ENCODE measurements at places on chromosomes 1 and 21.

DNA sequence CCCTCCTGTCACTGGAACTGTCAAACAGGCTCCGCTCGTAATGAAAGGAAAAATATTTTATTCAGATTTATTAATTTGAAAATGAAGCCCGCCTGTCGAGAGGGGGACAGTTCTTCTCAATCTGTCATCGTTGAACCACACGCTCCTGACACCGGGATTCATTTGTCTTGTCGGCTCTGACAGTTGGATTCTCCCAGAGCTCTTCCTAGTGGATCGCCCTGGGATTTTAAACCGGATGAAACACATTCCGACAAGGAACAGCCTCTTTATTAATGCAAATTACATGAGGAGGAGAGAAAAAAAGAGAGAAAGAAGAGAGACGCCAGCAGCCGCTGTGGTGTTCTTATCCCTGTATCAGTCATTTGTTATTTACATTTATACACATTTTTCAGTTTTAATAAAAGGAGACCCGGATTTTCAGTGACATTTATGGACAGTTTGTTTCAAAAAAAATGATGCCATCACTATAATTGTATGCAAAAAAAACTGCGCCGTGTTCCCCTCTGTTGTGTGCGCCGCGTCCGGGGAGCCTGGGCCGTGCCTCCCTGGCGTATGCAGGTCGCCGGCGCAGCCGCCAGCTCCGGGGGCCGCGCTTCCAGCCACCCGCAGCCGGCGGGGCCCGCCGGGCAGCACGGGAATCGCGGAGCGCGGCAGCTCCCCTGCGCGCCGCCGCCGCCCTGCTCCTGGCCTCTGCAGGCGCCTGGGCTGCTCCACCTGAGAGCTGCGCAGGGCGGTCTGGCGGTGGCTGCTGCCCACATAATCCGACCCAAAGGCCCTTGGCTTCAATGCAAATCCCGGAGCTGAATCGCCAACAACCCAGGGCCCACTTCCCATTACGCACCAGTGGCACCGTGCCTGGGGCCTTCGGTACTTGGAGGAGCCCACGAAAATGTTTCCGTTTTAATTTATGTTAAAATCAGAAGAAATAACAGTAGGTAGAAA, 237.9 kb upstream of the PBX1 start:
- DNase-seq, result no peak

GRCh38 chr1:35557118-35557610, at the start of gene KIAA0319L:
Gene KIAA0319L (minus strand): TSS chr1:35557403. CDS start chr1:35554491, 2,912 bp downstream.
- no peak for DNase-seq

- DNase-seq, result no peak
Observed at GRCh38 chr1:219310181-219310728, 136.6 kb downstream of the LYPLAL1 start.

- DNase-seq, result no peak
Observed at GRCh38 chr1:164982545-164982944, 374.0 kb downstream of the LMX1A start.

GRCh38 chr1:93253516-93253915, 73.0 kb downstream of the CCDC18 start:
- DNase-seq, result no peak

DNA sequence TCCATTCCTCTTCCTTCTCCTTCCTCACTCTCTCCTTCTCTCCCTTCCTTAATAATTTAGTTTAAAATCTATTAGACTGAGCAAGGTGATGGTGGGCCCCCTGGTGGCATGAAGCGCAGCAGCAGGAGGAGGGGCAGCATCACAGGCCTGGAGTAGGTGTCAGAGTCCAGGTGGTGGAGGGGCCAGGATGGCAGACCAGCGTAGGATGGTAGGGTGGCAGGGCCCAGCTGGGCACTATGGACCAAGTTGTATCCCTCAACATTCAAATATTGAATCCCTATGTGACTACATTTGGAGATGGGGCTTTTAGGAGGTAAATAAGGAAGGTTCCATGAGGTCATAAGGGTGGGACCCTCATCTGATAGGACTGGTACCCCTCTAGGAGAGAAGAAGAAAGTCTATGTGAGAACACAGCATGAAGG, 61.0 kb downstream of the WDR4 start:
- peak; percentile 74 for DNase-seq

- no peak for DNase-seq
Observed at GRCh38 chr21:34987501-34988072, 61.5 kb downstream of the RUNX1 start.

GRCh38 chr1:211830055-211830327, 572 bp downstream of the LPGAT1 start:
- DNase-seq, result no peak

- DNase-seq, result no peak
Observed at GRCh38 chr1:1087351-1088028, 13.4 kb upstream of the RNF223 start.

DNA sequence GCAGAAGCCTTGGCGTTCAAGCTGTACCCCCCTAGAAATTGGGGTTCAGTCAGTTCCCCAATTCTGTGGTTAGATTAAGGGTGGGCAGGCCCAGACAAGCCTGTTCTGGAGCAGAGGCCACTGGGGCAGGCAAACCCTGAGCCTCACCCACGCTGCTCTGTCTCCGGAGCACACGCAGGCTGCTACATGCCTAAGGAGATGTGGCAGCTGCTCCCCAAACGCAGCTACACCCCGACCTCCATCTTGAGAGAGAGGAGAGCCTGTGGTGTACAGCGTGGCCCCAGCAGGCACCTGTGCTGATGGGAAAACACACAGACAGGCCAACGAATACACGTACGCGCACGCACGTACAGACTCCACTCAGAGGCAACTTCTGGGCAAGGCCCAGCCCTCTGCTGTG, 33.9 kb upstream of the GRHL3 start:
- no peak for DNase-seq

GRCh38 chr1:6098303-6099215, 52.9 kb downstream of the KCNAB2 start:
- no peak for DNase-seq

DNA sequence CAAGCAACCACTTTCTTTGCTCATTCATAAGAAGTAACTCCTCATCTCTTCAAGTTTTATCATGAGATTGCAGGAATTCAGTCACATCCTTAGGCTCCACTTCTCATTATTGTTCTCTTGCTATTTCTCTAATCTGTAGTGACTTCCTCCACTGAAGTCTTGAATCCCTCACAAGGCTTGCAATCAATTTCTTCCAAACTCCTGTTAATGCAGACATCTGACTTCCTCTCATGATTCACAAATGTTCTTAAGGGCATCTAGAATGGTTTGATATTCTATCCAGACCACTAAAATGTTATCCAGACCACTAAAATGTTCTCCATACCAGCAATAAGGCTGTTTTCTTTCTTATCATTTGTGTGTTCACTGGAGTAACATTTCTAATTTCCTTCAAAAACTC, 528.1 kb downstream of the DPYD start:
- no peak for DNase-seq

- no peak for DNase-seq
Observed at GRCh38 chr1:53114090-53114489, 28.3 kb downstream of the SLC1A7 start.

- DNase-seq, result no peak
Observed at GRCh38 chr1:163875927-163876320, 554.2 kb downstream of the NUF2 start.

DNA sequence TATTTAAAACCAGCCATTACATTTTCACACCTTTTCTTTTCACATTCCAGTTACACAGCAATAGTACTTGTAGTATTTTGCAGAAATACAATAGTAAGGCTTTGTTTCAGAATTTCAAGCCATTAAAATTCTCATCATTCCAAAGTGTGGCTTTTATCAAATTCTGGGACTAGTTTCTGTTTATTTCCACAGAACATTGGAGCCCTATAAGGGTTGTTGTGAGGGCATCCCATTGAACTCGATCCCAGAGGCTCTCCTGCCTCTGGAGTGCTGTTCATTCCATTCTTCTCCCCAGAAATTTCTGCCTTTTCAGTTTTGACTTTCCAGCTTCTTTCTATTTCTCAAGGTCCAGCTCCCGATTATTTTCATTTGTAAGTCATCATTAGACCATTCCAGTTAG, 645.5 kb downstream of the ADGRL2 start:
- DNase-seq, result no peak

DNA sequence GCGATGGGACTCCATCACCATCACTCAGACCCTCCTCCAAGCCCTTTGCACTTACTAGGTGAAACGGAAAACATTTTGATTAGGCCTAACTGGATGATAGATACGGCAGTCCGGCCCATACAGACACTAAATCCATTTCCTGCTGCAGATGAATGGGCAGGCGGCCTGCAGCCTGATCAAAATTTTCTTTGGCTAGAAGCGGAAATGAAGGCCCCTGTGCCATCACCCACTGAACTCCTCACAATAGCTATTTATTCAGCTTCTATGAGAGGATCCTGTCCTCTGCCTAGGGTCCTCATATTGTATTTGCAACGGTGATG, 200.5 kb downstream of the OMA1 start:
- DNase-seq, result no peak

DNA sequence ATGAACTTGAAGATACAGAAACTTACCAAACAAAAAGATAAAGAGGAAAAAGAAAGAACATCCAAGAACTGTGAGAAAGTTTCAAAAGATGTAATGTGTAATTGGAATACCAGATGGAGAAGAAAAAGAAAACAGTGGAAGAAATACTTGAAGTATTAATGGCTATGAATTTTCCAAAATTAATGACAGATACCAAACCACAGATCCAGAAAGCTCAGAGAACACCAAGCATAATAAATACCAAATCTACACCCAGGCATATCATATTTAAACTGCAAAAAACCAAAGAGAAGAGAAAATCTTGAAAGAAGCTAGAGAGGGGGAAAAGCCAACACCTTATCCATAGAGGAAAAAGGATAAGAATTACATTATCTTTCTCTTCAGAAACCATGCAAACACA, 136.4 kb downstream of the CLIC6 start:
- DNase-seq, result no peak

DNA sequence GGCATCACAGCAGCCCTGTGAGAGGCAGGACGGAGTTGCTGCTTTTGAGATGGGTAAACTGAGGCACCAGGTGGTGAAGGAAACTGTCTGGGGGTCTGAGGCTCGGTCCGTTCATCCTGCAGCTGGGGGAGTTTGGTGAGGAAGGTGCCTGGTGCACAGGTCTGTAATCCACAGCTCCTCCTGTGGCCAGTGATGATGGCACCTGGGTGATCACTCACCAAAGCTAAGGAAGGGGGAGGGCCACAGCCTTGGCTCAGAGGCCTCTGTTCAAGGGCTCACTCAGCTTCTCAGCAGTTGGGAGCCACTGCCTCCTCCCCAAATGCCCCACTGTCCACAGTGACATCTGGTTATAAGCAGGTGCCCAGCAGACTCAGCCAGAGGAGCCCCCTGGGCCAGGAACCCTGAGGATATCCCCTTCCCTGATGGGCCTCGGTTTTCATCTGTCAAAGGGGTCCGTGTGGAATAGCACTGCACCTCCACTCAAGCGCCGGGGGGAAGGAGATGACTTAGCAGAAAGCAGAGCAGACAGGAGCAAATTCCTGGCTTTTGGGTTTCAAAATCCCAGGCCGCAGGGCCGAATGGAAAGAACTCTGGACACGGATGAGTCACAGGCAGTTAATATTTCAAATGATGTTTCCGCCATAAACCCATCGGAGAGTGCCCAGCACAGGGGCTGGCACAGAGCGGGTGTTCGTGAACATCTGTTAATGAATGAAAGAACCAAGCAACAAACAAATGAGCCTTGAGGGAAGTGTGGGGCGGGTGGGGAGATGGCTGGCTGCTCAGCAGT, 82.8 kb downstream of the DMRTB1 start:
- no peak for DNase-seq

- DNase-seq, result no peak
Observed at GRCh38 chr1:229139331-229140118, 131.4 kb upstream of the RAB4A start.

- DNase-seq, result peak; percentile 79
Observed at GRCh38 chr1:206925106-206925736, 3.5 kb upstream of the FCMR start.

GRCh38 chr1:53580739-53581475, 121.7 kb downstream of the DMRTB1 start:
- no peak for DNase-seq

- DNase-seq, result peak; percentile 18
Observed at GRCh38 chr1:12314333-12314903, 84.6 kb downstream of the VPS13D start.

DNA sequence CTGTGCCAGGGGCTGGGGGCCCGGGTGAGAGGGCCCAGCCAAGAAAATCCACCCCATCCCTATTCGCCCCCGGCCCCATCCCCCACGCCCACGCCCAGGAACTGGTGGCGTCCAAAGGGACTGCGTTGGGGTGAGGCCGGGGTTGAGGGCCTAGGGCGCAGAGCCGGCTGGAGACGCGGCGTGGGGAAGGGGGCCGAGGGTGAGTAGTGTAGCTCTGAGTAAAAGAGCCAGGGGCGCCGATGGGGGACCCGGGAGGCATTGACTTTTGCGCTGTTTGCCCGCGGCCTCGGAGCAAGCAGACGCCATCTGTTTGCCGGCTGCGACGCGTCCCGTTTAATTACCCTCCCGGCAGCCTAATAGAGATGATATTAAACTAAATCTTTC, 3.5 kb upstream of the DMRTA2 start:
- no peak for DNase-seq

DNA sequence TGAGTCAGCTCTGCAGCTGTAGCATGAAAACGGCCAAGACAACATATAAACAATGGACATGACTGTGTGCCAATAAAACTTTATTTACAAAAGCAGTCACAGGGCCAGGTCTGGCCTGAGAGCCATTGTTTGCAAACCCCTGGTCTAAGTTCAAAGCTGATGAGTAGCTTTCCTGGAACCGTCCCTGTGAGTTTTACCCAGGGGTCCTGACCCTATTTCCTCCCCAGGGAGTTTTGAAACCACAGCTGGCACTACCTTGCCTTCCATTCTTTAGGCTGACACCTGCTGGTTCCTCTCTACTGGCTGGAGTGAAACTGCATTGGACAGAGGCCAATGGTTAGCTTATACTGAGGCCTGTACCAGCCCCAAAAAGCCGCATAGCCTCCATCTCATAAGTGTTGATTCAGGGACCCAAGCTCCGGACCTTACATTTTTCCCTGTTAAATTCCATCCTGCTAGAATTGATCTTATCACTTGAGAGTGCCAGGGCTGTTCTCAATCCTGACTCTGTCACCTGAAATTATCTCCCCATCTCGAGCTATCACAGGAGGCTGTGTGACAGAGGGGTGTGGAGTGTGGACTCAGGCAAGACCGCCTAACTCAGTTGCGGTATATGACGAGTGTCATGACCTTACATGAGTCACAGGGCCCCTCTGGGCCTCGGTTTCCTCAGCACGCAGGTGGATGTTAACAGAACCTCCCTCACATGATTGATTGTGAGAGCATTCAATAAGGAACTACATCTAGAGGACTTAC, 343.6 kb downstream of the NPHP4 start:
- no peak for DNase-seq

DNA sequence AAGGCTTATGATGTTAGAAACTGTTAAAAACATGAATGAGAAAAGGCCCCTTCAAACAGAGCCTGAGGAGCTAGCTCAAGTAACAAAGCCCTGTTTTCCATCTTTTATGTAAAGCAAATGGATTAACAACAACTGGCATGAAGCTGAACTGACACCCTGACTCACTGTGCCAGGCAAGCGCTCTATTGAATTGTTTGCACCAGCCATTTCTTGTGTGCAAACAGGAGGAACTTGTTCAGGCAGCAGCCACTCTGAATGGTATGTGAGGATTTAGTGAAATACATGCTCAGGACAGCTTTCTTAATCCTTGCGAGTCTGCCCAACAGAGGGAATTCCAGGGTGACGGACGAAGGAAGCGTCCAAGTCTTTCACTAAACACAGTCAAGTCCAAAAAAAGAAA, 291.1 kb upstream of the ADGRL2 start:
- DNase-seq, result no peak

GRCh38 chr1:150560011-150560438, 10.8 kb downstream of the ADAMTSL4 start:
- DNase-seq, result peak; percentile 84
